ENCODE measurements at places on chromosomes 13 and 19. TPM values are rescaled to one million over a fixed set of nuclear protein-coding genes. Genes with fewer than 3 reads are reported as not detected.

Gene IGSF23
- total RNA-seq: not detected

Gene SIGLEC12
- not detected for total RNA-seq

Gene CEACAM20
- total RNA-seq: not detected

Gene MUC16
- total RNA-seq: 0.45 TPM

Gene FUT3
- total RNA-seq: not detected

Gene FSD1
- 0.84 TPM for total RNA-seq

Gene PLK5
- total RNA-seq: not detected

DNA sequence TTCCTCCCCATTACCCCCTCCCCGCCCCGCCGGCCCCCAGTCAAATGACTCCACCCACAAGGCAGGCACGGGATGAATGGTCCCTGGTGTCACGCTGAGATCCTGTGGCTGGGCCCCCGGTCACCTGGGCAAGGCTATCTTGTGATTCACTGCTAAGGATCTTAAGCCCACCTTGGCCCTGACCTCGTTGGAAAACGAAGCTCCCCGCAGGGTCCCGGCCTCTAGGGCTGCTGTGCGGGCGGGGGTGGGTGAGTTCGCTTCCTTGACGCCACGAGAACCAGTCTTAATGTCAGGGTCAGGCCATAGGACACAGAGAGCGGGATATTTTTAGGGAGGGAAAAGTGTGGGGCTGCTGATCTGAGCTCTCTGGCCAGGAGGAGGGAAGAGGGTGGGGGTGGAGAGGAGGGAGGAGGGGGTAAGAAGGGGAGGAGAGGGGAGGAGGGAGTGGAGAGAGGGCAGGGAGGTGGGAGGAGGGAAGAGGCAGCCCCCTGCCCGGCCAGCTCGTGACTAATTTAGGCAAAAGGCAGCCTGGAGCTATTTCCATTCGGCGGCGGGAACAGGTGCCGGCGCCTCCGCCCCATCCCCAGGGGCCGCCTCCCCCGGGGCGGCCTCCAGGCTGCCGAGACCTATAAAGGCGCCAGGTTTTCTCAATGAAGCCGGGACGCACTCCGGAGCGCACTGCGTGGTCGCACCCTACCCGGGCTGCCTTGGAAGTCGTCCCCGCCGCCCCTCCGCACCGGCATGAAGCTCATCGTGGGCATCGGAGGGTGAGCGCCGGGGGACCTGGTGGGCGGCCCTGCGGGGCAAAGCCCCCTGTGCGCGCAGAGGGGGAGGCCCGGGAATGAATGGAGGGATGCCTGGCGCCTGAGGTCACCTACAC is at the start of gene NMRK2:
NMRK2 (plus strand) TSS at position 139 of the 880 bp plus-strand sequence; CDS start at position 742, 603 bp downstream.
- H3K4me1 ChIP-seq: no peaks in the 10 kb centered on the region
- H3K36me3 ChIP-seq: no peaks in the 10 kb centered on the region
- no peak within 1 kb of the TSS for H3K4me3 ChIP-seq
- DNase-seq: no peak
- no peak within 1 kb of the TSS for H3K27ac ChIP-seq

- H3K4me3 ChIP-seq: peak overlapping the region; percentile 67
- H3K36me3 ChIP-seq: no peaks in the 10 kb centered on the region
- H3K27me3 ChIP-seq: no peaks in the 10 kb centered on the region
- peak overlapping the region; percentile 35 for H3K27ac ChIP-seq
- no peak for DNase-seq
Measured at GRCh38 chr13:27252467-27252866, 1.1 kb downstream of the RPL21 start.

GRCh38 chr19:36423925-36424324 is 5.5 kb upstream of the ZFP82 start:
- H3K36me3 ChIP-seq: no peaks in the 10 kb centered on the region
- H3K4me1 ChIP-seq: no peaks in the 10 kb centered on the region
- H3K27ac ChIP-seq: no peak overlapping the region

DNA sequence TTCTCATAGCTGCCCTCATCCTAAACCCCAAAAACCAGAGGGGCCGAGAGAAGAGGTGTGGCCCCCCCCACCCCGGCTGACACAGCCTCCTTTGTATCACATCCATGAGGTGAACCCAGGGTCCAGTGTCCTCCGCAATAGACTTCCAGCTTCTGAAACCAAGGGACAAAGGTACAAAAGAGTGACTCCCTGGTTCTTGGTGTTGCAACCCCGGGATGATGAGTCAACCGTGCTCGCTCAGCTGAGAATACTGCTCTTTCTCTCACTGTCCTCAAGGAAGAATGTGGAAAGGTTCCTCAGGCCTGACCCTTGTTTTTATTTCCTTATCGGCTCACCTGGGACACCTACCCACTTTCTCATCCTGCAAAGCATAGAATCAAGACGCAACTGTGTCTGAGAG is 5.5 kb downstream of the SLC15A1 start:
- no peak overlapping the region for H3K27ac ChIP-seq
- DNase-seq: no peak
- no peaks in the 10 kb centered on the region for H3K36me3 ChIP-seq
- H3K4me3 ChIP-seq: no peak overlapping the region
- H3K27me3 ChIP-seq: no peaks in the 10 kb centered on the region

- no peak for DNase-seq
- H3K27me3 ChIP-seq: no peaks in the 10 kb centered on the region
- H3K4me3 ChIP-seq: no peak overlapping the region
- H3K36me3 ChIP-seq: no peaks in the 10 kb centered on the region
- H3K27ac ChIP-seq: no peak overlapping the region
- H3K4me1 ChIP-seq: peaks cover 2% of the 10 kb centered on the region
Measured at GRCh38 chr13:47332149-47332548, 435.3 kb upstream of the HTR2A start.

- no peak overlapping the region for H3K4me3 ChIP-seq
- peaks cover 4% of the 10 kb centered on the region for H3K36me3 ChIP-seq
- no peaks in the 10 kb centered on the region for H3K27me3 ChIP-seq
- H3K4me1 ChIP-seq: no peaks in the 10 kb centered on the region
Measured at GRCh38 chr13:19676168-19676567, 42.7 kb downstream of the MPHOSPH8 start.

DNA sequence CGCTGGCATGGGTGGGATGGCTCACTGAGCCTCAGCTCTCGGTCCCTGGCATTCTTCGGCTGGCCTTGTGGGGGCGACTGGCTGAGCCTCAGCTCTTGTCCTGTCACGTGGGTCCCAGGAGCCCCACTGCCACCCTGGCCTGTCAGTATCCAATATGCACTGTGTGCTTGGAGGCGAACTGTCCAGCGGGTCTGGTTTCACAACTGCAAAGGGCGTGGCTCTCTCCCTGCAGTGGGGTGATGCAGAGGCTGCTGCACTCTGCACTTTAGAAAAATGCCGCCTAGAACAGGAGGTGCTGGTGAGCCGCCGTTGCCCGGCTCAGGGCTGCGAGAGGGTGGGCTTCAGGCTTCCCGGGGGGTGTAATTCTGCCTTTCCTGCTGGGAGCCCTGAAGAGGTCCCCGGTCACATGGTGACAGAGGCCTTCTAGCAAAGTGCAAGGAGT is 17.0 kb upstream of the TMEM255B start:
- peak; percentile 78 for DNase-seq
- H3K4me3 ChIP-seq: no peak overlapping the region
- no peaks in the 10 kb centered on the region for H3K36me3 ChIP-seq
- H3K27me3 ChIP-seq: no peaks in the 10 kb centered on the region
- no peak overlapping the region for H3K27ac ChIP-seq
